Transverse colon (tissue), 4 donors: ENCODE measurements at places on chromosomes 11 and 22. TPM values are rescaled to one million over a fixed set of nuclear protein-coding genes. Genes with fewer than 3 reads are reported as not detected.
A peak's percentile ranks its signal among the peaks of the same experiment; 100 is the strongest.

- peak; percentile 55 for DNase-seq
These were observed 55.0 kb downstream of the MYH9 start for GRCh38 chr22:36332623-36333332.

The DRG1 gene
- 39.2 TPM for total RNA-seq

DNA sequence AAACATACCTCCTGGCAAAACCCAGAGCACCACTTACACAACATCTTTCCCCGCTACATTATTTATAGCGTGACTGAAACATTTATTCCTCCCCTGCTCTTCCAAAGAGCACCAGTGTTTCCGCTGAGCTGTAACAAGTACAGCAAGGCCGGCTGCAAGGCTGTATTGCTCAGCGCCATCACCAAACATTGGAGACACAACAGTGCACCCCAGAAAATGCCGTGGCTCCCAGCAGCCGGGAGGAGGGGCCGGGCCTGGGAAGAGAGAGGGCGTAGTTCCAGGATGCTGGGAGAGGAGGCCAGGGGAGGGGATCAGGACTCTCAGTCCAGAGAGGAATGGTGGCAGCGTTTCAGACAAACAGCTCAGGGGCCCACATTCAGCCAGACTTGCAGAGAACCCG, 133.2 kb downstream of the DSCAML1 start:
- DNase-seq = no peak

- DNase-seq = no peak
These were observed 73.3 kb downstream of the ENTHD1 start for GRCh38 chr22:39820256-39820655.

The NRXN2 gene
- 6.8 TPM for total RNA-seq

DNA sequence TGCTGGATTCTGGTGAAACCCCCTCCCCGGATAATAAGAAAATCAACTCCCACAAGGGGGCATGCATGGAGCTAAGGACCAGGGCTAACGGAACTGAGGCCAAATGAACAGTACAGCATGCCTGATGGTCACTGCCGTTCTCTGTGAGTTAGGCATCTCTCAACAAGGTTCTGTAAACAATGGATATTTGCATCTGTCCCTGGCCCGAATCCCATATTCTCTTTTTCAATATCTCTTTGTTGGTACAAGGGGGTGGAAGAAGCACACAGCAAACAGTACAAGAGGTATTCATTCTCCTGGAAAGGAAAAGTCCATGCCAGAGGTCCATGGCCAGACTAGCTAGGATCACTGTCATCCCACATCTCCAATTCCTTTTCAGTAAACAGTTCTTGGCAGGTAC, 32.2 kb upstream of the APOA1 start:
- no peak for DNase-seq

- DNase-seq = no peak
These were observed 45.1 kb downstream of the CEP57 start for GRCh38 chr11:95835351-95835750.

DNA sequence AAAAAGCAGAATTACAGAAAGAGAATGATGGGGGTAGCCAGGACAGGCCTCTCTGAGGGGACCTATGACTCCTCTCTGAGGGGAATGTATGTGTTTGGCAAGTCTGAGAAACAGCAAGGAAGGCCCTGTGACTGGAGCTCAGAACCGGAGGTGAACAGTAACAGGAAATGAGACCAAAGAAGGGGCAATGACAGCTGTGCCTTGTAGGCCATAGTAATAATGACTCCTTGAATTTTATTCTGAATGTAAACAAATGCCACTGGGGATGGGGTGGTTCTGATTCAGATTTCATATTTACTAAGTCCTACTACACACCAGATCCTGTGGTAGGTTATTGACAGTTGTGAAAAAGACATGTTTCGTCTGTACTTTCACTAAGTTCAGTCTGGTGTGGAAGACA, 52.8 kb upstream of the APOA1 start:
- DNase-seq = no peak

- DNase-seq = no peak
These were observed 118.2 kb downstream of the DSCAML1 start for GRCh38 chr11:117678658-117679406.

- DNase-seq = no peak
These were observed 9.2 kb downstream of the MAPK1 start for GRCh38 chr22:21858025-21858764.

The PNPLA3 gene
- not detected for total RNA-seq

GRCh38 chr22:41352058-41352457, 29.7 kb upstream of the TEF start:
- no peak for DNase-seq

DNA sequence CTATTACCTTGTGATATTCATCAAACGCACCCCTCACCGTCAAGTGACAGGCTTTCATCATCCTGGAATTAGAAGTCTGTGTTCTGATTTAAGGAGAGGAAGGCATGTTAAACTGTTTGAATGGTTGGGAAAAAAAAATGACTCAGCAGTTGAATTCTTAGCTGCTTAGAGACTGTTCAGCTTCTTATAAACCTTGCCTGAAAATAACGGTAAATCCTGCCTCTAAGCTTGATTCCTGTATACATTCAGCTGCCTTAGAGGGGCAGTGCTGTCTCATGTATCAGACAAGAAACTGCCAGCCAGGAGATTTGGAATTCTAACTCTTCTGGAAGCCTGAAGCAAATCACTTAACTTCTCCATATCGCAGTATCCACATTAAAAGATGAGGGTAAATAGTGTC, 437.4 kb downstream of the JRKL start:
- no peak for DNase-seq

- no peak for DNase-seq
These were observed 22.4 kb downstream of the RPS6KA4 start for GRCh38 chr11:64381350-64381749.

DNA sequence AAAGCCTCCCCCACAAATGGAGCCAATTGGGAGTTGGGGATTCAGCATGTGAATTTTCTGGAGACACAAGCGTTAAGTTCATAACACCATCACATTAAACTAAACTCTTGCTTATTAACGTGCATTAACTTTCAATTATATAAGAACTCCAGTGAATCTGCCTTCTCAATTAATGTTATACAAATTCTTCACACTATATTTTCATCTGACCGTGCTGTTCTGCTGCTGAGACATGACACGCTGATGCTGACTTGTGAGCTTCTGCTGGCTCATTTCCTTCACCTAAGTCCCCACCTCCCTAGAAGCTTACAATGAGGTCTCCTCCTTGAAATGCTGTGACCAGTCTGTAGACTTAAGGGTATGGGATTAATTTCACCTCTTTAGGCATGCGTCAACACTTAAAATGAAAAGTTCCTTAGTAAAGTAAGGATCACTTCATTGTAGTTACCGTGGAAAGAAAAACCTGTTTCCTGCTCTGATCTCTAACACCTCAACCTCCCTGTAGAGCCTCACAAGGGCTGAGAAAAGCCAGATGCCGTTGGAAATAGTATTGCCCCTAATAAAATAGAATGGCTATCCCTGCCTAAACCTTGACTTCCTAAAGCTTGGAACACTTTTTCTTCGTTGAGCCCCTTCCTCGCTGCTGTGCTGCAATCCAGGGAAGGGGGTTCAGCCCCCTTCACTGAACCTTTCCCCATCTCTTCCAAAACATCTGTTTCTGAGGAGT, 2.2 kb downstream of the HBG2 start:
- DNase-seq = no peak

DNA sequence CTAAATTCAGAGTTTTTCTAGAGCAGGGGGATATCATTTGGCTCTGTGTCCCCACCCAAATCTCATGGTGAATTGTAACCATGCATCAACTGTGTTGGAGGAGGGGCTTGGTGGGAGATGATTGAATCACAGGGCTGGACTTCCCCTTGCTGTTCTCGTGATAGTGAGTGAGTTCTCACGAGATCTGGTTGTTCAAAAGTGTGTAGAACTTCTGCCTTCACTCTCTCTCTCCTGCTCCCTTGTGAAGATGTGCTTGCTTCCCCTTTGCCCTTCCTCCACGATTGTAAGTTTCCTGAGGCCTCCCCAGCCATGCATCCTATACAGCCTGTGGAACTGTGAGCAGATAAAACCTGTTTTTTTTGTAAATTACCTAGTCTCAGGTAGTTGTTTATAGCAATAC, 22.0 kb upstream of the FBLN1 start:
- no peak for DNase-seq

- no peak for DNase-seq
These were observed 163.2 kb downstream of the MSANTD4 start for GRCh38 chr11:105858841-105859240.

DNA sequence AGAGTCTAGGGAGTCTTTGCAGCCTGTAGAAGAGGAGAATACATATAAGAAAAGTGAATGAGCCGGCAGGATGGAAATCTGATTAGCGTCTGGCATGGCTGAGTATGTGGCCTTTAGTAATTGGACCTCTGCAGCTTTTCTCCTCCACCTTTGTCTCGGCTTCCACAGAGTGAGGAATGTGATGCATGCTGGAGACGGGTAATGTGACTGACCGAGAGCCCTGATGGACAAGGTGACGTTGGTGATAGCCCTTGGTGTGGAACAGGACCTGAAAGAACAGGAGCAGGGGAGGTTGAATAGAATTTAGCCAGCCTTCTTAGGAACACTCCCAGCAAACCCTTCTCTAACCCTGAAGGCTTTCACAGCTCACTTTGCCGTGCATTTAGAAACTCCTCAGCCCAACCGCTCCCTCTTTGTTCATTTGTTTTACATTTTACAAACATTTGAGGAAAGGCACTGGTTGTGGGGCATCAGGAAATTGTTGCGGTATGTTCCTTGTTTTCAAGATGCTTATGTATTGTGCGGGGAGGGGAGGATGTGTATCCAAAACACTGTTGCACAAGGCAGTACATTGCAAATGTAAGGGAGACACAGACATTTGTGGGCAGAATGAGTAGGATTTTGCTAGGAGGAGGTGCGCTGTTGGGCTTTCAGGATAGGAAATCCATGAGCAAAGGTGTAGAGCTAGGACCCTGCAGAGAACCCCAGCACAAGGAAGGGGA, 6.9 kb downstream of the GTPBP1 start:
- no peak for DNase-seq

The SYTL2 gene
- 353 TPM for total RNA-seq

- DNase-seq = no peak
These were observed 74.5 kb upstream of the NCAM1 start for GRCh38 chr11:112886434-112887370.
